NCI-H2171 (cell line): ENCODE measurements at places on chromosomes 7 and 10.

DNA sequence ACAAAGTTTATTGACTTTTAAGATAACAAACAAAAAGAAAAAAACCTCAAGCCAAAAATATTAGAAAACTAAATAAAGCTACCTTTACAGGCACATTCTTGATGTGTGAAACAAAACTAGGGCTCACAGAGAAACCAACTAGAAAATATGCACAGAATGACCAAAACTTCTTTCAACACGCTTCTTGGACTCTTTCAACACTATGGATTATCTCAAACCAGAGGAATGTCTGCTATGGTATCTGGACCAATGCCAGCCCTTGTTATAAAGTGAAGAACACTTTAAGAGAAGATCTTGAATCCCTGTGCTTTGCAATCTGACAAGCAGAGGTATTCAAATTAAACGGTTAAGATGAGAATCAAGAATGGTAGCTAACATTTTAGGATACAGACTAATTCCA lies 76.6 kb downstream of the DNAJC1 start:
- DNase-seq = no peak

- no peak for DNase-seq
These were observed 1.6 kb upstream of the TARP start for GRCh38 chr7:38274927-38275620.

DNA sequence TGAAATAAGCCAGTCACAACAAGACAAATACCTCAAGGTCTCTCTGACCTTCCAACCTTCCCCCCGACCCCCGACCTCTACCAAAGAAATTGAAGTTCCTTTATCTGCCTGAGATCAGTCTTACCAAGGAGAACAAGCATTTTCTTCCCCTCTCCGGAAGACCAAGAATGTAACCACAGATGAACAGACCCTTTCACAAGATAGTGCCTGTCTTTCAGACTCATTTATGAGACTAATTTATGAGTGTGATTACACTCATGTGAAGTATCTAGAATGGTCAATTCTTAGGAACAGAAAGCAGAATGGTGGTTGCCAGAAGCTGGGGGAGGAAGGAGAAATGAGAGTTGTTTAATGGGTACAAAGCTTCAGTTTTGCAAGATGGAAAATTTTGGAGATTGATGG lies 108.9 kb upstream of the MKLN1 start:
- DNase-seq = no peak

GRCh38 chr10:61899069-61899531 lies 2.4 kb upstream of the ARID5B start:
- DNase-seq = no peak

DNA sequence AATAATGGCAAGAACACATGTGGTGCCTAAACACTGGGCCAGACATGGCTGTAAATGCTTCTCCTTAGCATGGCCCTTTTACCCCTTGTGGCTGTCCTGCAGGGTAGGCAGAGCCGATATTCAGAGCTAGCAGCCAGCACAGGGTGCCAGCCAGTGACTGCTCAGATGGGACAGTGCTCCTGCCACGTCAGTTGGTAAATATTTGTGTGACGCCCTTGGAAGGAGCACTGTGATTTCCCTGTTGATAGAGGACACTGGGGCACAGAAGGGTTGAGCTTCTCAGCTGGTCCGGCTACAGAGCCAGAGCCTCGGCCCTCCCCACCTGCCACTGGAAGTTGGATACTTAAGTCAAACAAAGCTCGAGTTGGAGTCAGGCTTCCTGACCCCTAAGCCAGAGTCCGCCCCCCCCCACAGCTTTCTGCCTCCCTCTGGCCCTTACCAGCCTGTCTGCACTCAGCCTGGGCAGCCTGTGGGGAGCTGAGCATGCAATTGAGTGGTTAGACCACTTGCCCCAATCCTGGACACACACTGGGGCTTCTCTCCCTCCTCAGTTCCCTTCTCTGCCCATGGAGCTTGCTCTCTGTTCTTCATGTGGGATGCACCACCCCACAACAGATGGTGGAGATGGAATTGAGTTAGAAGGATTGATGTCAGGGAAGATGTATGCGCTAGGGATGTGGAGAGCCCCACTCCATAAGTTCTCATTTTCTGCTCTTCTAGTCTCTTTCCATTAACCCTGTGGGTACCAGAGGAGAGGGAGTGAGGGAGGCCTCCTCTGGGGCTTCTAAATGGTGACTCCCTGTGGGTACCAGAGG lies 350.8 kb downstream of the PLXNA4 start:
- DNase-seq = no peak

DNA sequence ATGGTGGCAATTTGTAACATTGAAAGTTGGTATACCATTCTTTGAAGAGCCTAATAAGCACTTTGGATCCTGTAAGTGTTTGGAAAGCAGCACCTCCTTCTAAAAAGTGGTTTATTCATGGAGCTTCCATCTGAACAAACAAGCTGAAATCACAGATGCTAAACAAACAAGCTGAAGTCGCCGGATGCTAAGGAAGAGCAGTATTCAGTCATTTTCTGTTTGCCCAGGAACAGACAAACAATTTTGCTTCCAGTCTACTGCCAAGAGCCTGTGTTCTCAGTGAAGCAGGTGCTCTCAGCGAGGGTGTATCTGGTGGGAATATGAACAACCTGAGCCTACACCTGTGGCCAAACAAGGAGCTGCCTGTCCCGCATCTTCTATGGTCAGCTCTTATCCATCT lies 6.3 kb downstream of the COL28A1 start:
- DNase-seq = no peak

DNA sequence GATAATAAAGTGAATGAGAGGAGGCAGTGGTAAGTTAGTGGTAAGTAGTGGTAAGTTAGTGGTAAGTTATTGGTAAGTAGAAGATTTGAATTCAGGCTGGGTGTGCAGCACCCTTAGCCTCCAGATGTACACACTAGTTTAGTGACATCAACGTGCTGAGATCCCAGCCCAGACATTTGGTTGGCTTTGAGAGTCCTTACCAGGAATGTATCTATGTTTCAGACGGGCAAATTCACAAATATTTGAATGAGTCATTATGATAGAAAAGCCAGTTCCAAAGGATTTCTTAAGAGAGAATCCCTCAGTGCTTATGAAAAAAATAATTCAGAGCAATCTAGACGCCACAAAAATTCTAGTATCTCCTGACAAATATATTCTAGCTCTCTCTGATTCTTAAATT lies 70.0 kb downstream of the ARL4A start:
- no peak for DNase-seq

DNA sequence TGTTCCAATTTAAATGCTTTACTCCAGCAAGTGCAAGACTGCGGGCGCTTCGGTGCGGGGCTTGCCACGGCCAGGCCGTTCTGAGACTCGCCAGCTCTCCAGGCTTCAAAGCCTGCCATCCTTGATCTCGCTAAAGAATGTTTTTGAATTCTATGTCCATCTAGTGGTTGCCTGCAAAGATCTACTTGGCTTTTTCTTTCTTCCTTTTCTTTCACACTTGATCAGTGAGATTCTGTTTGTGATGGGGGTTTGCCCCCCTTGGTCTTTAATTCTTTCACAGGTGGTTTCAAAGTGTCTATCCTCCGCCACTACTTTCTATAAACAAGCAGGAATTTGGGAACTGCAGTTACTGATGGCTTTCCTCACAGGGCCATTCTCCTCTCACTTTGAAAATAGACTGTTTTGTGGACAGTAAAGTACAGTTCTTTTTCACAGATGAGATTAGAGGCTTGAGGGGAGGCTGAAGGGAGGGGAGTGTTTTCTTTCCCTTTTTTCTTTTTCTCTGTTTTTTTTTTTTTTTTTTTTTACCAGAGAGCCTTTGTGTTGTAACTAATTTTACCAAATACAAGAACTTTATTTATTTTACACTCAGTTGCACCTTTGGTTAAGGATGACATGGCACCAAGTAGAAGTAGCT lies 15.2 kb upstream of the FBXW4 start:
- no peak for DNase-seq
